Activated CD8-positive, alpha-beta memory T cell treated with anti-CD3 and anti-CD28 coated beads for 1 hour (primary cell): ENCODE measurements at places on chromosomes 6 and 20.

- peak; percentile 85 for DNase-seq
Observed at GRCh38 chr20:13784893-13785715, at the start of the genes ESF1 and NDUFAF5. Gene ESF1, minus strand, starts transcription at chr20:13784919. Its CDS starts 1,779 bp downstream, at chr20:13783140. Gene NDUFAF5, plus strand, starts transcription at chr20:13785028. Its CDS starts 41 bp downstream, at chr20:13785069.

GRCh38 chr6:161406646-161407045 is 132.8 kb upstream of the AGPAT4 start:
- no peak for DNase-seq

DNA sequence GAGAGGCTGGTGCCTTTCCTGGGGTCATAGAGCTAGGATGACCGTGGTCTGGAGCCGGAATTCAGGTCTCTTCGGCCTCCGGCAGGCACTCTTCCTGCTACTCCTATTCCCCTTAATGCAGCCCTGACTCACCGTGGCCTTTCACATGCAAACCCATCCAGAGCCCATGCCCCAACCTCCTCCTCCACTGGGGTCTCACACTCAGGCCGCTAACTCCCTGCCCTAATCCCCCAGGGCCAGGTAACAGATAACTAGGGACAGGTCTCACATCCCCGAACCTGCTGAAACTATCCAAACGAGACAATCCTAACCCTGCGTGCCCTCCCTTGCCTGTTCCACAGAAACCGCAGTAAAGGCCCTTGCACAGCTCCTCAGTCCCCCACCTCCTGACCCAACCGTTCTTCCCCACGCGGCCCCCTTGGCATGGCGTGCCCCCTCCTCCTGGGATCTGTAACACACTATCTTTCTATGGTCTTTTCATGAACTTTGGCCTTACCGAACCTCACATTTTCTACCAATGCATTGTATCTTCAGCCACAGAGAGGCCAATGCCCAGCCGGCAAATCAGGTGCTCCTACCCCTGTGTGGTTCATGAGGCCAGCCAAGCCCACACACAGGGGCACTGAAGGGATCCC is 245.4 kb upstream of the EXOC2 start:
- DNase-seq: no peak

GRCh38 chr6:71393471-71393870 is 104.9 kb downstream of the OGFRL1 start:
- no peak for DNase-seq
